ENCODE measurements at places on chromosomes 3 and 15.
A peak's percentile ranks its signal among the peaks of the same experiment; 100 is the strongest.

GRCh38 chr3:63287610-63288009 is 9.5 kb downstream of the SYNPR start:
- DNase-seq, result no peak

DNA sequence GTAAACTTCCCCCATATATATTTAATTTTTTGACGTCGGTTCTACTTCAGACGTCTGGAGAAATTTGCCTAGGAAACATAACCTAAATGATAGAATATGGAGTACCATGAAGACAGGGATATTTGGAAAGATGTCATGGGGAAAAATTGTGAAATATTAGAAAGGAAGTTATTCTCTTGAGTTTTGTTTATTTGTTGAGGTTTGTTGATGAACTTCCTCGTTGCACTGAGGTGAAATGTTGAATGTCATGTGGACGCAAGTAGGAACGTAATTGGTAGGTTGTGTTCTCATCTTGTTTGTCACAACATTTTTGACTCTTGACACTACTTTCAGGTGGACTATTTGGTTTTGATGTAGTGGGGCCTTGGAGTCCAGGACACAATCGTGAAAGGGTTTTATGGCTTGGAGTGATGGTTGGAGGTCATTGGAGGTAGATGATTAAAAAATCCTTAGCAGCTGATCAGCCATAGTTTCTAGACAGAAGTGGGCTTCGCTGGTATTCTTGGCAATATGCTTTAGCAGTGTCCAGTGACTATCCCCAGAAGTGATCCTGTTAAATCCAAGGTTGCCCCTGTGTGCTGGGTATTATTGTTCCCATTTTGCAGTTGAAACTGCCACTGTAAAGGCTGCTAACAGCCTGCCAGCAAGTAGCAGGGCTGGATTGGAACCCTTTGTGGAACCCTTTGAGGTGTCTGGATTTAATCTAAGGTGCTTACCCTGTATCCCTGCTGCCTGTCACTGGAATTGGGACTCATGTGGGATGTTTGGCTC is 1.5 kb downstream of the ABHD5 start:
- DNase-seq, result no peak

- DNase-seq, result no peak
Observed at GRCh38 chr3:4052706-4053105, 250.5 kb upstream of the SETMAR start.

GRCh38 chr3:46692566-46692990 is 901 bp downstream of the ALS2CL start:
- DNase-seq, result no peak

DNA sequence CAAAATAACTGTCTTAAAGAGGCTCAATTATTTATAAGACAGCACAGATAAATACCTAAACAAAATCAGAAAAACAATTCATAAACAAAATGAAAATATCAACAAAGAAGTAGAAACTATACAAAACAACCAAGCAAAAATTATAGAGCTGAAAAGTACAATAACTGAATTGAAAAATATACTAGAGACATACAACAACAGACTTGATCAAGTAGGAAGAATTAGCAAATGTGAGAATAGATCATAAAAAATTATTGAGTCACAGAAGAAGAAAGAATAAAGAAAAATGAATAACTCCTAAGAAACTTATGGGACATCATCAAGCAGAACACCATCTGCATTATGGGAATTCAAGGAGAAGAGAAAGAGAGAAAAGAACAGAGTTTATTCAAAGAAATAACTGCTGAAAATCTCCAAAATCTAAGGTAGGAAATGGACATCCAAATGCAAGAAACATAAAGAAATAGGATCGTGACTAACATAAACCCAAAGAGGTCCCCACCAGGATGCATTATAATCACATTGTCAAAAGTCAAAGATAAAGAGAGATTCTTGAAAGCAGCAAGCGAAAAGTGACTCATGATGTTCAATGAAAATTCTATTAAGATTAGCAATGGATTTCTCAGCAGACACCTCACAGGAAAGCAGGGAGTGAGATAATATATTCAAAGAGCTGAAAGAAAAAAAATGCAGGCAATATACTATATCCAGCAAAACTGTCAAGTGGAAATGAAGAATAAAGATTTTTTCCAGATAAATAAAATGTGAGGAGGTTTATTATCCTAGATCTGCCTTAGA is 85.9 kb downstream of the DCLK3 start:
- DNase-seq, result no peak

- no peak for DNase-seq
Observed at GRCh38 chr3:98961161-98962155, 60.0 kb upstream of the DCBLD2 start.

GRCh38 chr3:104642827-104643226 is 723.9 kb upstream of the ALCAM start:
- DNase-seq, result no peak

DNA sequence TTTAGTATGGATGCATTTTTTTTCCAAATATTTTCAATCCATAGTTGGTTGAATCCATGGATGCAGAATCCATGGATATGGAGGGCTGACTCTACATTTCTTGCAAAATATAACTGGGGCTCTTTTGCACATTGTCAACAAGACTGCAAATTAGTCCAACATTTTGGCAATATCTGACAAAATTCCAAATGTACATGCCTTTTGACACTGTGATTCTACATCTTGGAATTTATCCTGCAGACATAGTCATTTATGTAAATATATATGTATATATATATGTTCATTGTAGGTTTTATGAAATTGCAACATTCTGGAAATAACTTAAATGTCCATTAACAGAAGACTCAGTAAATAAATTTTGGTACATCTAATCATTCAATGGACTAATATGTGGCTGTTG is 203.0 kb downstream of the THRB start:
- DNase-seq, result no peak

- DNase-seq, result no peak
Observed at GRCh38 chr15:77741106-77741505, 108.4 kb upstream of the LINGO1 start.

DNA sequence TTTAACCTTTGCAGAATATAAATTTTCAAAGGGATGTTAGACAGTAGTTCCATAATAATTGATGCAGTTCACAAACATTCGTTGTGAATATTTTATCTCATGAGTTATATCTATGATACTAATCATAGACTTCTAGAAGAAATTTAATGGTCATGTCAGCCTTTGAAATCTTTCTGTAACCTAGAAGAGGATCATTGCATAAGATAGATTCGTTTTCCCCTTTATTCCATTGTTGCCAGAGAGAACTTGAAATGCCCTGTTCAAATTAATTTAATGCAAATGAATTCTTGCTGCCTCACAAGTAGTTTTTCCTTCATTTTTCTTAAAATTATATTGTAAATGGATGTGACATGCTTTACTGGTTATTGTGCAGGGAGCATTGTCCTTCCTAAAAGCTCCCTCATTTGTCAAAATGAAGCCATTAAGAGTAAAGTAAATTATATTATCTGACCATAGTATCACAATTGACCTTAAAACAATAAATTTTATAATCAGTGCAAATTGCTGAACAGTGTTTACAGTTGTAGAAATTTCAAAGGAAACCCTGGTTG is 128.5 kb upstream of the ZNF717 start:
- no peak for DNase-seq

GRCh38 chr15:59115047-59115446 is 10.1 kb downstream of the CCNB2 start:
- DNase-seq, result no peak

DNA sequence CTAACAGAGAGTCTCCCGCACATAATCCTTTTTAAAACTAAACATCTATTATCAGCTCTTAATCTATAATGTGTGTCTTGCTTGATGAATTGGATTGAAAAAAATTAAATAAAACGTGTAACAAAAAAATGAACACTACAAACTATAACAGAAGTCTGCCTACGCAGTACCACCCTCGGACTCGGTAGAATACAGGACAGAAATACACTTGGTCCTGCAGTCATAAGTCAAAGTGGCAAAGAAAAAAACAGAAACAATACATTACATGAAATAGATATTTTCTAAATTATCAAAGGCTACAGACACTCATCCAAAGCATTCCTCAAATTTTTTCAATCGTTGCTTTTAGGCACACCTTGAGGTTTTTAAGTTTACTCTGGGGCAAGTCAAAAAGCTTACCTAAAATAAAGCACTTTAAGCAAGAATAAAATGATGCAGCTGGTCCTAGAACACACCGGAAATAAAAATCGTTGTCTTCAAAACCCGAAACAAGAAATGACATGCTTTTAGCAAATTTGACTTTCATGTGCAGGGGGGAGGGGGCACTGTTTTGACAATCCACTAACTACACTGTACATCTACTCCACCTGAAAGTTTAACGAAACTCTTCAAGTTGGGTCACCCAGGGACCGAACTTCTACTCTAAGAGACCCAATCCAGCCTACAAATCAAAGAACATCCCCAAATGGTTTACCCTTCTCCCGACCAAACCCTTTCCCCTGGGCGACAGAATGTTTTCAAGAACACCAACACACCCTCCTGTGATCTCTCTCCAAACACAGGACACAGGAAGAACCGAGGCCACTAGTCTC is 1.3 kb downstream of the ADAM10 start:
- no peak for DNase-seq

DNA sequence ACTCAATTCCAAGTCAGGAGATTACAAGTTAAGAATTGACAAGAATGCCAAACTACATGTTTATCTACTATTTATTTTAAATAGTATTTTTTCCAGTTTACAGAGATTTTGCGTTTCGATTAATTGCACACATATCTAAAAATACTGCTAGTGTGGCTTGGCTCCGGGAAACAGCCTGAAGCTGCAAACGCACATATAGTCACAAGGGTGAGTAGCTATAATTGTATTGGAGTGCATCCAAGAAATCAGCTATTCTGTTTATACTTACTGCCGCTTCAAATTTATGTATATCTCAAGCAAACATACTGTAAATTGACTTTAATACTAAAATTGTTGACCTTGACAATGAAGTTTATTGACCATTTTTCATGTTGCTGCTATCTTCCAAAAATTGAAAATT is 77.0 kb upstream of the PLSCR5 start:
- no peak for DNase-seq

- no peak for DNase-seq
Observed at GRCh38 chr3:60746695-60747416, 504.4 kb downstream of the FHIT start.

- DNase-seq, result peak; percentile 63
Observed at GRCh38 chr3:66938338-66938963, 59.7 kb upstream of the KBTBD8 start.

- DNase-seq, result no peak
Observed at GRCh38 chr3:127222163-127222562, 29.2 kb downstream of the PRR23E start.

GRCh38 chr15:49168016-49168415 is 2.0 kb upstream of the GALK2 start:
- no peak for DNase-seq

GRCh38 chr3:66326340-66326739 is 105.5 kb downstream of the SLC25A26 start:
- DNase-seq, result no peak

GRCh38 chr15:85421116-85421925 is 40.9 kb downstream of the AKAP13 start:
- DNase-seq, result no peak

- DNase-seq, result no peak
Observed at GRCh38 chr3:112395181-112395895, 62.4 kb downstream of the CD200 start.

GRCh38 chr3:5187920-5188418 is 462 bp downstream of the EDEM1 start:
- peak; percentile 26 for DNase-seq

GRCh38 chr3:146550743-146551510 is 6.5 kb upstream of the PLSCR1 start:
- no peak for DNase-seq

DNA sequence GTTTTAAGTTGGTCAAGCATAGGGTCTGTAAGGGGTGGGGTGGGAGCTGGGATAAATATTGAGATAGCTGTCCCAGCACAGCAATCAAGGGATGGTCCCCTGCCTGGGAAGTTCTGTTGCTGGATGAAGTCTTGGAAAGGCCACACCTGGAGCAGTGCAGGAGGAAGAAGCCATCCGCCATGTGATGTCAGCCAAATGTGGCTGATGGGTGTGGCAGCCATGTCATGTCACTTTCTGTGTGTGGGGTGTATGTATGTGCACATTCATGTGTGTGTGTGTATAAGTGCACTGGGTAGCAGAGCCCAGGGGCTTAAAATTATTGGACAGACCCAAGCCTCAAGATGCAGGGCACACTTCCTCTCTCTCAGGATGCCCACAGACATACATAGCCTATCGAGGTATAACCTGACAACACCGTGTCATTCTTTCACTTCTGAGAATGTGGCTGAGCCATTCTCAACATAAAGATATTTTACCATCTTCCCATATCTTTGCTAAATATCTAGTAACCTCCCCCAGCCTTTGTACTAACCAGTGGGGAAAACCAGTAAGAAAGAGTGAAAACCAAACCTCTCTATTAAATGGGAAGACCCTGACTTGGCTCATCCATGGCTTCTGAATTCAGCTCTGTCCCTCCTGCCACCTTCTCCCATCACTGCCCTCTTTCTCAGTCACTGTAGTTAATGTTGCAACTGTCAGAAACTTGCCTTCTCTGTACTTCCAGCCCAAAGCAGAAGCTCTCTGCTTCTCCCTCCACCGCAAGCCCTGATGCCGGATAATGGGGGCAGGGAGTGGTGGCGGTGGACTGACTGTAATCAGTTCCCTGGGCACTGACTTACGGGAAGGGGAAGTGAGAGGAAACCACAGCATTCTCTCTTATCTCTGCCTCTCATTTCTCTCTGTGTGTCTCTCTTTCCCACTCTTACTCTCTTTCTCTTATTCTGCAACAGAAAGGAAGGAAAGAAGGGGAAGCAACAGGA is 11.2 kb downstream of the TNFSF10 start:
- DNase-seq, result no peak

- peak; percentile 71 for DNase-seq
Observed at GRCh38 chr3:190326930-190327329, 4.7 kb upstream of the CLDN1 start.

- DNase-seq, result no peak
Observed at GRCh38 chr3:112598731-112599130, 36.9 kb downstream of the SLC35A5 start.

DNA sequence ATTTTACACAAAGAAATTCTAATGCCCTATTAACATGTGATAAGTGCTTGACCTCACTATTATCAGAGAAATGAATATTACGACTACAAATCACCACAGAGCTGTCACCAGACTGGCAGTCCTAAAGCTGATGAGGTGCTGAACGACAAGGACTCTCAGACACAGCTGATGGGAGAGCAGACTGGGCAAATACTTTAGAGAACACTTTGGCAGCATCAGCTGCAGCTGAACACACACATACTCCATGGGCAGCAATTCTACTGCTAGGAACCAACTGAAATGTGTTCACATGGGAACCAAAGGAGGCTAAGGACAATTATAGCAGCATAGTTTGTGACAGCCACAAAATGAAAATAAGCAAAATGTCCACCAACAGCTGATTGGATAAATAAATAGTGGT is 45.5 kb downstream of the SUSD5 start:
- no peak for DNase-seq

DNA sequence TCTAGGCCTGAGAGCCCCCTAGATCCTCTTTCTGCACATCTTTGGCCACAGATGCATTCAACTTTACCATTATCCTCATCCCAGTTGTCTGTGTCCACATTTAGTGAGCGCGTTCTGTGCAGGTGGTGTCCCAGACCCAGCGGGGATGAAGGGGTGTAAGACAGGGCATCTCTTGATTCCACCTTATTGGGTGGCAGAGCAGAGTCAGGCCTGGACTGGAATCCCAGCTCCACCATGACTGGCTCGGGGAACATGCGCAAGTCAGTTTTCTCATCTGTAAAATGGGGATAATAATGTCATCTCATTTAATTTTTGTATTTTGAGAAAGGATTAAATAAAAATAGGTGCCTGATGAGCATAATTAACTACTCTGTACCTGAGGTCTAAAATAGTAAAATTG is 7.8 kb downstream of the SMAD6 start:
- DNase-seq, result no peak

GRCh38 chr3:52155912-52156311 is 1.7 kb upstream of the POC1A start:
- no peak for DNase-seq

GRCh38 chr3:187738331-187739093 is 6.8 kb downstream of the BCL6 start:
- peak; percentile 90 for DNase-seq

Measured in right renal pelvis (tissue), 4 donors.